ENCODE measurements at places on chromosomes 6 and 20.

- no peak for DNase-seq
These were observed 330.0 kb downstream of the ZFAND3 start for GRCh38 chr6:38149531-38149930.

DNA sequence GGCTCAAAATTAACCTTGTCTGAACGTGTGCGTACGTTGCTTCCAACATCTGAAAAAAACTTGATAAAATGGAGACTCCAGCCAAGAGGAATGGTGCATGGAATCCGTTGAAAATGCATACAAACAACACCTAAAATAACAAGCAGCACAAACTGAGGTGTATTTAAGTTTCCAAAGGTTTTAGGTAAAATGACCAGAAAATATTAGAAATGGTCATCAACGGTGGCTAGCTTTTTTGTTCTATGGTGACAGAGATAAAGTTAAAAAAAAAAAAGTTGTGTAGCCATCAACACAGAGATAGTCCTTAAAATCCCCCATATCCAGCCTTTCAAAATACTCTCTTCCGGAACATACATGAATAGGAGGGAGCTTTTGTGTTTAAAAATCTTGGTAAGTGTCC, 651 bp upstream of the TFAP2B start:
- DNase-seq, result no peak

DNA sequence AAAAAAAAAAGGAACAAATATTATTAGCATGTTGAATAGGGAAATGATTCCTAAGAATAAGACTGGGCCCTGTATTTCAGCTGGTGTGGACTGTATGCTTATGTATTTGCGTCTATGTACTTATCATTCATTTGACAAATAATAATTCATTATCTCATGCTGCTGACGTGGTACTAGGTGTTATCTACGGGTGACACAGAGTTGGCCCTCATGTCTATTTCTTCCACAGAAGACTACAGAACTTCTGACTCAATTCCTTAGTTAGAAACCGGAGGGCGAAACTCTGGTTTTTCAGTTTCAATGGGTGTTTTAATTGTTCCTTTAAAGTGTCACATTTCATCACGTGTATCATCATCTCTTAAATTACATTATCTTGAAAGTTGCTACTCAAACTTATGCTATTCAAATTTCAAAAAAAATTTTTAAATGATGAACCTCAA, 305.9 kb downstream of the CLIC5 start:
- DNase-seq, result no peak

- DNase-seq, result no peak
These were observed 42.4 kb downstream of the DHX35 start for GRCh38 chr20:39004508-39004907.

GRCh38 chr20:35994994-35995453, 26.6 kb downstream of the CNBD2 start:
- peak; percentile 86 for DNase-seq

DNA sequence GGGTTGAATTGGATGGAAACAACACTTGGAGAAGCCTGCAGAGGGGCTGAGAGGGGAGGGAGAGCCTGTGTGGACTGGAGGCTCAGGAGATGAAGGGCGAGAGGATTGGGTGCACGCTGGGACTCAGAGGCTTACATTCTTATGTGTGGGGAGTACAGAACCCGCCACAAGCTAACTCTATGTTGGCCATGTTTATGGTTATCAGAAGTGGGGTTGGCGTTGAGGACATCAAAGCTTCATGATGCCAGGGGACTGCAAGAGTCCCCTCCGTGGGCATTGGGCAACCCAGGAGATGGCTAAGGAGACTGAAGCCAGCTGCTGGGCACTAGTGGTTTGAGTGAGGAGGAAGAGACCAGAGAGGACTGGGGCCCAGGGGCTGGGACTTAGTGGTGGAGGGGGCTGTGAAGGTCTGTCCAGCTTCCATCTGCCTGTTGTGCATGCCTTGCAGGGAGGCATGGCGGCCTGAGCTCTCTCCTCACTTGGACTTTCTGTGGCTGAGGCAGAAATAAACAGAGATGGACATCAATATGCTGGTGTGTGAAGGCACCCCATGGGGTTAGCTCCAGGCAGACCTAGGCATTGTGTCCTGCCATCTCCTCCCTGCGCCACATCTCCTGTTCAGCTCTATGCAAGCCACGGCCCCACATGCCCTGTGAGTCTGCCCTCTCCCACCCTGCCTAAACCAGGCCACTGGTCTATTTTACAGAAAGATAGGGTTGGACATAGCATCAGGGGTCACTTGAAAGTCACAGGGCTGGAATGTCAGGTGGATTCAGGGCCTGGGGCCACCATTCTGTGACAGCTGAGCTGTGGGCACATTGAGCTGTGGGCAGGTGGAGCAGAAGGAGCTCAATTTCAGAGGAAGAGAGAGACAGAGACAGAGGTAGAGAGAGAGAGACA, 61.6 kb downstream of the PHACTR3 start:
- DNase-seq, result no peak

- no peak for DNase-seq
These were observed 35.0 kb downstream of the SIRPA start for GRCh38 chr20:1930165-1930564.

- DNase-seq, result no peak
These were observed 47.6 kb downstream of the CHD6 start for GRCh38 chr20:41570557-41570956.

DNA sequence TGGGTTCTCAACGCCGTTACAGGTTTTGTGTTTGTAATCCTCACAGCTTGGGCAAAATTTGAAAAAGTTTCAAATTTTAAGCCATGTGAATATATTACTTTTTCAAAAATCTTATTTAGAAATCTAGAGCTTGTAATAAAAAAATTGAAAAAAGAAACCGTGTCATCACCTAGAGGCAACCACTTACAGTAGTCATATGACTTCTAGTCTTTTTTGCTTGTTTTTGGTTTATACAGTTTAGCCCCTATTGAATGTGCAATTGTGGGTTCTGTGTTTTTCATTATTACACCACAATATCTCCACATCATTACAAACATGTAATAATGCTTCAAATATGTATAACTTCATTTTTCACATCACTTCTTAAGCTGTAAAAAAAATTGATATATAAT, 888 bp downstream of the DYNLRB1 start:
- peak; percentile 51 for DNase-seq

- DNase-seq, result no peak
These were observed 88.3 kb downstream of the IYD start for GRCh38 chr6:150456902-150457643.

GRCh38 chr6:4560221-4561077, 215.8 kb upstream of the CDYL start:
- DNase-seq, result peak; percentile 41

GRCh38 chr6:148404456-148405054, 61.9 kb downstream of the SASH1 start:
- no peak for DNase-seq

DNA sequence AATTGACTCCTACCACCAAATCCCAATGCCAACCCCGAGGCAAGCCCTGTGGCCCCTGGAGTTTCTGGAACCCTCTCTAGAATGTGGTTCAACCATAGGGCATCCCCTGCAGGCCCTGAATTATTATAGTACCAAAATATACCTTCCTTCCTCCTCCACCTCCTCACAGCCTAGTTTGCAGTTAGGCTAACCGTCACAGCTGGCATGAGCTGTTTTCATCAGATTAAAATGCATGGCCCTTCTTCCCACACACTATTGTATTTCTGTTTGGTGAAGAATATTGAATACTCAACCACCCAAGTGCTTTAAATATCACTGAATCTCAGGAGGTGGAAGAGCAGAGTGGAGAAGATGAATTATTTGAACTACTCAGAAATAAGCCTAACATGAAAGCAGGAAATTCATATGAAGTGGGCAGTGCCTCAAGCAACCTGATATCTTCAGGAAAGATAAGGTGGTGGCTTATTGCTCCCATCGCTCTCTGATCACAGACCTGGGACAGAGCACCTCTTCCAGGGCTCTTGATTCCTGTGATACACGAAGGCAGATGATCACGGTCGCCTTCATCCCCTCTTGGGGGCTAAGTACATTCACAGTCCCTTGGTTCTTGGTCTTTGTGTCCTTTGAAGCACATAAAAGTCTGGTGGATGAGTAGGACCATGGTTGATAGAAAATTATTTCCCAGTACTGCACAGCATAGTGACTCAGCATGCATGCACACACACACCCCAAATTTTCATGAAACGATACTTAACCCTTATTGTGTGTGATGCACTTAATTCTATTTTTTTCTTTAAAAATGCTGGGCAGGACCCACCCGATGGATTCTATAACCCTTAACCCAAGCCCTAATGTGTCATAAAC, 90.9 kb downstream of the PSMG4 start:
- no peak for DNase-seq

DNA sequence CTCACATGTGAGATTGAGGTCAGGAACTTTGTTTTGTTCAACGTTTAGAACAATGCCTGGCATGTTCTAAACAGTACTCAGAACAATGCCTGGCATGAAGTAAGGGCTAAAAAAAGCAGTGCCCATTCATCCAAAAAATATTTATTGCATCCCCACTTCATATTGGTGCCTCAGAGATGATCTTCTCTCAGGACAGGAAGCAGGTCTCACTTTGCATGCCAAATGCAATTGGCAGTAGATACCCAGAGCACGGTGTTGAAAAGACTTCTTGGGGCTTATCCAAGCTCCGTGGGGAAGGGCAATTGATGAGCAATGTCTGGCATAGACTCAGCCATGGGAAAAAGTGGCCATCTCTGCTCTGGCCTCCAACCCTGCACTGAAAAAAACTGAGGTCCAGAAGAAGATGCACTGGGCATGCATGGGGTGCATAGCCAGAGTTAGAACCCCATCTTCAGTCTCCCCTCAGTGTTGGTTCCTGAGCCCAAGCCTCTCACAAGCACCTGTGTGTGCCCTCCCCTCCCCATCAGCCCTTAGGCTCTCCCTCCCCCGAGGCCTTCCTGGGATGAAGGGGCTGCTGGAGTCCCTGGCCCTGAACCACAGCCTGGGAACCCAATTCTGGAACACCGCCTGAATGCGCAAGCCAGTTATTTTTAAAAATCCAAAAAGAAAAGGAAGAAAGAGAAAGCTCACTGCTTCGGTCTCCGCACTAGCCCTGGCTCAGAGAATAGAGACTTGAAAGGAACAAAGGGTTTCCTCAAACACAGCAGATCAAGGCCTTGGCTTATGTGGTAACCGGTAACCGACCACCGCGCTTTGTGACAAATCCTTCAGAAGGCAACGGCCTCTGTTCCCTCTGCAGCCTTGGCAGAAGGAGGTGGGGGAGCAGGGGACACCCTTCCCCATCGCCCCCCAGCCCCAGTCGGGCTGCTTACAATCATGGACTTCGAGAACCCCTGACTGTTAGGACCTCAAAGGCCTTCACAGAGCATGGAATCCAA, 78.5 kb upstream of the SIRPA start:
- DNase-seq, result no peak

- DNase-seq, result no peak
These were observed 52.9 kb upstream of the APCDD1L start for GRCh38 chr20:58568126-58568482.

DNA sequence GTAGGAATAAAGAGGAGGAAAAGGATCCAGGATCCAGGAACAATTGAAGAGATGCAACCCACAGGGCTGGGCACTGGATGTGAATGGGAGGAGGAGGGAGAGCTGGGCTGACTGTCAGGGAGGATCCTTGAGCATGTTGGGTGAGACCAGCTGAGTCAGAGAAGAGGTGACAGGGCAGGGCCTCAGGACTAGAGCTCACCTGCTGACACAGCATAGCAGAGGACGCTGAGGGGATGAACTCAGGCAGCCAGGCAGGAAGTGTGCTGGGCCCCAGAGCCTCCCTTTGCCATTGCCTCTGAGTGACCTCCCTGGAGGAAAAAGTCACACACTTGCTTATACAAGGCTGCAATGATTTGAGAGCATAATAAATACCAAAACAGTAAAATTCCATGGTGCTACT, 72.3 kb downstream of the ZNF133 start:
- DNase-seq, result no peak

DNA sequence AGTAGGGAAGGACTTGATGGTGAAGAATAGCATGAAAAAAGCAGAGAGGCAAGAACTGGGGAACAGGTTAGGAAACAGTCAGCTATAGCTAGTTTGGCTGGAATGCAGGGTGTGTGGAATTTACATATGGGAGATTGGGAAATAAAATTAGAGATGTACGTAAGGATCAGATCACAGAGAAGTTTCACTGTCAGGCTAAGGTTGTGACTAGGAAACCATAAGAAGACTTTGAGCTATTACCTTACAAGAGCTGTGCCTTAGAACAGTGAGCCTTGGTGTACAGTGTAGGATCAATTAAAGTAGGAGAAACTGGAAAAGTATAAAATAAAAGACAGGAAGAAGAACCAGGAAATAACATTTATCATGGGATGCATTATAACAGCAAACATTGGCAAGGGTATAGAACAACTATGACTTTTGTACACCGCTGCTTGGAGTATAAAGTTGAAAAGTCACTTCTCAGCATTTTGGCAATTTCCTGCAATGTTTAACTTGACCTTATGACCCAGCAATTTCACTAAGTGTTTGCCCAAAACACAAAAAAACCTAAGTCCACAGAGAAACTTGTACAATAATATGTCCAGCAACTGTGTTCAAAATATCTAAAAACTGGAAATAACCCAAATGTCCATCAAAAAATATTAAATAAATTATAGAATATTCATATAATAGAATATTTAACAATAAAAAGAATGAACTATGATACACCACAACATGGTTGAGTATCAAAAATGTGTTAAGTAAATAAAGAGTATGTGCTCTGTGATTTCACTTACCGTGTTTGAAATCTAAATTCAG, 31.2 kb upstream of the SPTLC3 start:
- no peak for DNase-seq

GRCh38 chr20:61918548-61918947, 147.1 kb downstream of the TAF4 start:
- DNase-seq, result no peak

GRCh38 chr6:167898673-167899311, 72.1 kb downstream of the AFDN start:
- DNase-seq, result peak; percentile 57

Data from common myeloid progenitor, CD34-positive (primary cell).